ENCODE measurements at places on chromosomes 1 and 21.
A peak's percentile ranks its signal among the peaks of the same experiment; 100 is the strongest.

GRCh38 chr21:42784276-42784675 is 95.1 kb downstream of the WDR4 start:
- no peak for DNase-seq

- peak; percentile 75 for DNase-seq
Measured at GRCh38 chr1:172906778-172907592, 143.8 kb downstream of the TNFSF18 start.

DNA sequence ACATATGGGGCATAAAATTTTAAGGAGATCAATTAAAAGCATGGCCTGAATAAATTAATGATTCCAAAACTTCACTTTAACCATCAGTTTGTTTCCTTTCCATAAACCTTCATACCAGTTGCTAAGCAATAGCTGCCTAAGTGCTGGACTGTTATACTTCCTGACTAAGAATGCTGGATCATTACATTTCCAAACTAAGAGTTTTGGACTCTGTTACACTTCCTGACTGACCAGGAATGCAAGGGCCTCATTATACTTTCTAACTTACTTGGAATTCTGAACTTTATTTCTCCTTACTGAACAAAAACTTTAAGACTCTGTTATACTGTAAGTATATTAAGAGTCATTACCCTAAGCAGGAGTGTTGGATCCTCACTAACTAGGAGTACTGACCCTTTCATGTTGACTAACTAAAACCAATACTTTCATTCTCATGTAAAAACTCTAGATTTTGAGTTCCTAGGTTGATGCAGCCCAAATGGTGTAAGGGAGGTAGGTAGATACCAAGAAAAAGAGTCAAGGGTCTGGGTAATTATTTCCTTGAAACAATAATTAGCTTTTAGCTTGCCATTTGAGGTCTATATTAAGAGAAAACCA is 118.2 kb downstream of the FAF1 start:
- peak; percentile 16 for DNase-seq

GRCh38 chr1:221284028-221284427 is 404.8 kb downstream of the HLX start:
- DNase-seq, result peak; percentile 96

- no peak for DNase-seq
Measured at GRCh38 chr1:41420860-41421259, 59.6 kb downstream of the FOXO6 start.

GRCh38 chr1:221170171-221170570 is 290.9 kb downstream of the HLX start:
- DNase-seq, result no peak

- no peak for DNase-seq
Measured at GRCh38 chr1:185529673-185530072, 204.5 kb upstream of the HMCN1 start.

GRCh38 chr1:170538687-170539086 is 6.7 kb downstream of the GORAB start:
- DNase-seq, result no peak

GRCh38 chr1:106879538-106879937 is 176.9 kb upstream of the PRMT6 start:
- no peak for DNase-seq

GRCh38 chr1:232974971-232975370 is 24.6 kb downstream of the NTPCR start:
- DNase-seq, result no peak
